ENCODE measurements at places on chromosomes 6 and 20.

DNA sequence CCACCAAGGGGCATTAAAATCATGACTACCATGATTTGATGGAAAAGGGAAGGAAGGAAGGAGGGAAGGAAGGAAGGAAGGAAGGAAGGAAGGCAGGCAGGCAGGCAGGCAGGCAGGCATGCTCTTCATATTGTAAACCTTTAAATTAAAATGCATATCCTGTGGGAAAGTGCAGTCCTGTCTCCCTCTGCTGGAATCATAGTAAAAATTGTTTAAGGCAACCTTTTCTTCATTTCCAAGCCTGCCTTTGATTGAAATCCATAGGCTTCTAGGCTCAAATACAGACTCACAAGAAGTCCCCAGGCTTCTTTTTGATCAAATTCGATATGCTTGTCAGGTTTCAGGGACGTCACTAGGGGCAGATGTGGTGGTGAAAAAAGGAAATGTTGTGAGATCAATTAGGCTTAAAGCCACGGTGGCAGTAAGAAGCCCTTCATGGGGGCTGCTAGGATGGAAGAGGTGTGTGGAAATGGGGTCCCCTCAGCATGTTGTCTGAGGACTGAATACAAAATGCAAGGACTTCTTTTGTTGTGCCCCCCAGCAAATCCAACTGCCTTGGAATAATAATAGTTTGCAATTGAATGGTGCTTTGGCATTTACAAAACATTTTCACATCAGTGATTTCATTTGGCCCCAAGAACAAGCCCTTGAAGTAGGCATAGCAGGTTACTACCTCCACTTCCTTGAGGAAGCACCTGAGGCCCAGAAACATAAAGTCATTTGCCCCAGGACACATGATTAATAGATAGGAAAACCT lies 25.6 kb upstream of the GABRR1 start:
- DNase-seq: peak; percentile 65

DNA sequence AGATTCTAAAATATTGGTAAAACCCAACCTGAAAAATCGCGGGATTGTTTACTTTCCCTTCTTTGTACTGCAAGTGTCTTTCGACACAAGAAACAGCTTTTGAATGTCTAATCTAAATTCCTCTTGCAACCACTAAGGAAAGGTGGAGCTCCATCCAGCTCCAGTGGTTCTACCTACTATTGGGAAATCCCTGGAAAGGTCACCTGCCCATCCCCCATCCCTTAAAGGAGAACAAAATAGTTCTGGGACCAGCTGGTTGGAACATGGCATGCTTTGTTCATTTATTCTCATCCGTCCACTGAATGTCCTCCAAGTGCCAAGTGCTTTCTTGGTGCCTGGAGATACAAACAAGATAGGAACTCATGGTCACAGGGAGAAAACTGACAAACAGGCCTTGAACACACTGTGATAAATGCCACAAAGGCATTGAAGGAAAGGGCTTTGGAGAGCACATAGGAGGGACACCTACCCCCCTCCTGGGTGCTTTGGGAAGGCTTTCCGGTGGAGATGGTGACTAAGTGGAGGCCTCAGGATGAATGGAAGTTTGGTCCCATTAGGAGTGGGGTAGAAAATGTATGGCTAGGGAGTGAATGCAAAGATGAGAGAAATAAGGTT lies 2.3 kb upstream of the CITED2 start:
- DNase-seq: peak; percentile 56

GRCh38 chr6:36596356-36596755 lies 2.2 kb downstream of the SRSF3 start:
- DNase-seq: no peak

GRCh38 chr6:127300411-127300810 lies 33.7 kb downstream of the RNF146 start:
- no peak for DNase-seq

- DNase-seq: no peak
Observed at GRCh38 chr6:76506808-76507207, 434.3 kb upstream of the IMPG1 start.

GRCh38 chr6:153801917-153802316 lies 237.1 kb upstream of the OPRM1 start:
- no peak for DNase-seq

All from NB4 (cell line).